ENCODE measurements at places on chromosomes 2 and 18. TPM values are rescaled to one million over a fixed set of nuclear protein-coding genes. Genes with fewer than 3 reads are reported as not detected.

- DNase-seq: no peak
These were observed 148.7 kb downstream of the AGAP1 start for GRCh38 chr2:235642446-235643098.

Gene UGT1A4
- not detected for total RNA-seq

DNA sequence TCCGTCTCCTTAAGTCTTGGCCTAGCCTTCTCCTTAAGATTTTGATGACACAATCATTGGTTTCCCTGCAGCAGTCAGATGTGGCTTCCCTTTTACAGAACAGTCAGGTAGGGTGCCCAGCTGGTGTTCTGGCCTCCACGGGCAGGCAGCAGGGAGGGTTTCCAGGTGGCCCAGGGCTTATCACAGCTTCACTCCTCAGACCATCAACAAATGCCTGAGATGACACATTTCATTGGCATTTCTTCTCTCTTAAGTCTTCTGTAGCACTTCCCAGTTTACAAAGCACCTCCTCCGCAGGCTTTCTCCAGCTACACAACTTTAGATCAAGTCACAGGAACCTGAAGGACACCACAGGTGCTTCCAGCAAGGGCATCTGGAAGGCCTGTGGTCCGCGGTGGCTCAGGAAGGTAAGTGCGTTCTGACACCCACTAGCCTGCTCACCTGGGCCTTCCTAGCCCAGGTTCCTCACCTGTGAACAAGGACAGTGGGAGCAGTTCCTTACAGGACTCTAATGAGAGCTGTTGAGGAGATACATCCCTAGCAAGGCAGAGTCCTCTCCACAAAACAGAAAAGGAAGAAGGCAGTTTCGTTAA is 37.6 kb downstream of the PTPN18 start:
- no peak for DNase-seq

Gene GDF7
- total RNA-seq: 1.7 TPM

GRCh38 chr2:98757904-98758421 is 27.0 kb upstream of the MGAT4A start:
- peak; percentile 85 for DNase-seq

DNA sequence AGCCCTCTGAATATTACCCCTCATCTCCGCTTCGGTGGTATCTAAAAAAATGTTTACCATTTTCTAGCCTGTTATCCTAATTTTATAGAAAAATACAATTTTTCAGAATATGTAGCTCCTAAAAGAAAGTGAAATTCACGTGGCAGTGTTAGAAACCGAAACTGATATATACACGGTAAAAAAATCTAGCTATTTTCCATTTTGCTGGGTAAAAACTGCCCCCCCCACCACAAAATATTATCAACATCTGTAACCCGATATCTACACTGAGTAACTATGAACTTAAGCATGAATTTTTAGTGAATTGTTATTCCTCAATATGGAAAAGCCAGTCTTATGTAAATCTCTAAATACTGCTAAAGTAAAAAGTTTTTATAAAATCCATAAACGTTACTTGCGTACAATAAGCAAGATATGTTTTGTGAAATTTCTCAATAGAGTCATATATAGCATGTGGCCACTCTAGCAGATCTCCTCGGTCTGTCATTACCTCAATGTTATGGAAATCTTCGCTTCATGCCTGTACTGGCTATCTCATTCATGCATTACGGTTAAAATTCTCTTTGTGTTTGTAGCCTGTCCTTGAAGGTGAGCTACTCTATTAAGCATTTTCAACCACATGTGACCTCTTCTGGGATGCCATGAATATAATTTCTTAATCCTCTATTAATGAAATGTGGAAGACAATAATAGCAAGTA is 524.2 kb downstream of the TRIB2 start:
- DNase-seq: no peak
